ENCODE measurements at places on chromosomes 4 and X.

GRCh38 chrX:110042496-110042895, 39.6 kb downstream of the TMEM164 start:
- no peak for DNase-seq

- DNase-seq = no peak
These were observed 3.9 kb upstream of the TMPRSS11B start for GRCh38 chr4:68249434-68249833.

- DNase-seq = no peak
These were observed 315.4 kb upstream of the GRIA3 start for GRCh38 chrX:122868631-122869030.

DNA sequence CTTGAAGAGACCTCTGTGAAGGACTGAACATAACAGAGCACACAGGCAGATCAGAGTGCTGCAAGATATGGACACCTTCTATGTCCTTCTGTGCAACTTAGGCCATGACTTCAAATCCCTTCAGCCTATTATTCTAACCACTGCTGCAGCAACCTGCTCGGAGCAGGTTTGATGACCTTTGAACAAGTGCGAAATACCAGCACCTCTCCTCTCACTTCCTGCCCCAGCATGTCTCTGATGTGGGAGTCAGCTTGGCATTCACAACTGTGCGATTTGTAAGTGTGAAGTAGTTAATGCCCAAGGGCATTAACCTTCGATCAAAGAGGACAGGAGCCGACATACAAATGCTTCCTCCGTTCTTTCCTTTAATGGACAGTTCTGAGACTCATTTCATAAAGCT, 1.6 kb upstream of the EXOC1 start:
- DNase-seq = no peak

- no peak for DNase-seq
These were observed 9.6 kb downstream of the NBDY start for GRCh38 chrX:56738670-56739069.

DNA sequence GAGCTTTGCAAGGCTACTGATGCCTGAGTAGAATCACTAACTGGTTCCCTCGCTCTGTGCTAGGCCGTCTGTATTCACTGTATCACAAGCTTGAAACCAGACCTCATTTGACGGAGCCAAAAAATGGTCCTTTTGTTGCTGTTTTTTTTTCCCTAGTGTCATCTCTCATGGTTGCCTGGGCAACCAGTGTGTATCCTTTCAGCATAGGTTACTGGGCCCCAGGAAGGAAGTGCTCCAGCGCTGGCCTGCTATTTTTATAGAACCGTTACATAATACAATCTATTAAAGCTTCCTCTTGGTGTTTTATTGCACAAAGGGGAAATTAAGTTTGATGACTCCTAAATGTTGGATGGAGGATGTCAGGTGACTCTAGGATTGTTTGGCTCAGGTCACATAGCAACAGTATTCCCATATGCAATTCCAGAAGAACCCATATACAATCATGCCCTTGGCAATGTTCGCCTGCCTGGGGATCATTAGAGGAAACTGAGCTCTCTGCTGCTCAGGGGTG, 220.4 kb downstream of the SPRY1 start:
- DNase-seq = peak; percentile 58

- DNase-seq = no peak
These were observed 942.9 kb upstream of the PABPC4L start for GRCh38 chr4:135144498-135144897.

- no peak for DNase-seq
These were observed 249.2 kb upstream of the GPRIN3 start for GRCh38 chr4:89556601-89557305.

GRCh38 chrX:53313728-53314105, 32.3 kb upstream of the IQSEC2 start:
- no peak for DNase-seq

DNA sequence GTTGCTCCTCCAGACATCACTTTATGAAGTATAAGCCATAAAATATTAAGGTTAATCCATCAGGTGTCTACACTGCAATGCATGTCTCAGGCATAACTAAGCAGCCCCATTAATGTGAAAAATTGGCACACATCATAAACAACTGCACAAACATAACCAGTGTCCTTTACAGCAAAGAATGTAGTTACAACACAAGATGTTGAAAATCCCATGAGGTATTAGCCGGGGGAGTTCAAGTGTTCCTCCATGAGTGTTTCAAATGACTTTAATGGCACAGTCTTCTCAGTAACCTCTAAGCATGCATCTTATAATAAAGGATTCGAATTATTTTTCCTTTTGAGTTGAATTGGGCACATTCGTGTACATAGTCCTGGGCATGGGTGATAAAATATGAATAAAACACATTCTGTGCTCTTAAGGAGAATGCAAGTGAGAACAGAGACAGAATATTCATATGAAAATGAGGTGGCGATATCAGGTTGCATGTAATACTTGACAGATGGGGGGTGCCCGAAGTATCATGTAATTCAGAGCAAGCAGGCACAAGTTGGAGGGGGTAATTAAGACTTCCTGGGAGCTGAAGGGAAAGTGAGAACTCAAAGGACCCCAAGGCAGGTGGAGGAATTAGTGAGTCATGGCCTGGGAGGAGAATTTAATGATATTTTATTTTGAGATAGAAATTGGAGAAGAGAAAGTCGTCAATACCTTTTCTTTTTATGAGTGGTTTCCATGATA, 18.2 kb upstream of the VCX2 start:
- no peak for DNase-seq

- peak; percentile 53 for DNase-seq
These were observed 2.5 kb downstream of the SLC25A6 start for GRCh38 chrX:1389181-1389992.

DNA sequence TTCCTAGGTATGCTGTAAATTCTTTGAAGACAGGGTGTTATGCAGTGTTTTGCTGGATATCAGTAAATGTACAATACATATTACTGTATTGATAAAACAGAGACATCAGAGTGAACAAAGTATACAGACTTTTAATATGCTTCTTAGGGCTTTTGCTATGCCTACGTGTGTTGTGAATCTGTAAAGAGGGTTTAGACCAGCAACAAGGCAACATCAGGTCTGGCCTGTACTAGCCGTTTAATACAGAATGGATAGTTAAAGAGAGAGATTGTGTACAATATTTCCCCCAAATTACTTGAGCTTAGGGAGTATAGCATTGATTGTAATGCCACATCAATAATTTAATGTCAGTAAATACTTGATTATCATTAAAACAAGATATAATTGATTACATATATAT, 75.2 kb downstream of the PAQR3 start:
- no peak for DNase-seq

DNA sequence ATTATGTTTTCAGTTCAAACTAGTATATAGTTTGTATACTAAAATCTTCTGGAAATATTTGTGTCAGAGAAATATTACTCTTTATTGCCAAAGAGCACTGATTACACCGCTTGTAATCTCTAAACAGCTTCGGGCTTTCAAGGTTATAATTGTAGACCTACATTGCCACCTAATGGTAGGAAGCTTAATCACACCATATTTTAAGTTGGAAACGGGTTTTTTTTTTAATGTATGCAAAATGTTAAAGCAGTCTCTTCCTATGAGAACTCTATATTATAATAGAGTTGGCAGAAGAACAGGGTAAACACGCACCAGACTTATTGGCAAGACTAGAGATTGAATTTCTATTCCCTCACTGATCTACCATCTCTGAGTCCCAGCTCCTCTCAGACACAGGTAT, 19.5 kb upstream of the NFXL1 start:
- DNase-seq = no peak

DNA sequence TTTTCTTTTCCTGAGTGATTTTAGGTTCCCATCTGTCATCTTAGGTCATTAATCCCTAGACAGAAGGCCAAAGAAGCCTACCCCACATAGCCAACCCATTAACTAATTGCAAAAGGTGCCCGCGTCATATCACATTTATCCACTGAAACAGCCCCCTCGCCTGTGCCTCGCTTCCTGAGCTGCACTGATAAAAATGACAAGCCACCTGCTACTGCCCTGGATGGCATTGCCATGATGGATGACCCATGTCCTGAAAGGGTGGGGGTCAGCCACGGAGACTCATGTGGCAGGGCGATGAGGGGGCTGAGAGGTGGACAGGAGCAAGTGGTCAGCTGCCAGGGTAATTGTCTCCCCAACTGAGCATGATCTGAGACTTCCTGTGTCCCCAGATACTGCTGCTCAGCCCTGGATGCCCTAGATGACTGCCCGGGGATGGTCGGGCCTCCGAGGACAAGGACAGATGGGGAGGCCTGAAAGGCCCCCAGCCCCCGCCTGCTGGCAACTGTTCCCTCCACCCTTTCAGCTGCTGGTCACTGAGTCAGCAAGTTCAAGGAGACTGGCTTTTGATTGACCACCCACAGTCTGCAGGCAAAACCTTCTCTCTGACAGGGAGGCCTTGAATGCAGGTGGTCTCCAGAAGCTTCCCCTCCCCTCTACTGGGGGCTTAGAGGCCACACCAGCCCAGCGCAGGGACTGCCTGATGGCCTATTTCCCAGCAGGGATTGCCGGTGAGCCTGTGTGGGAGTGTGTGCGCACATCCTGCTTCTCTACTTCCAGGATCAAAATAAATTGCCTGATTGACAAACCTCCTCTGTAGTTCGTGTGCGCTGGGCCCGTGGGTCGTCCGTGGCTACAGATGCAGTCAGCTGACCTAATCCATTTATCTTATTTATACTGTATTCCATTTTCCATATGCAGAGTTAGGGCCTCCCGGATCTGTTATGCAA, 496.3 kb downstream of the BCOR start:
- no peak for DNase-seq

DNA sequence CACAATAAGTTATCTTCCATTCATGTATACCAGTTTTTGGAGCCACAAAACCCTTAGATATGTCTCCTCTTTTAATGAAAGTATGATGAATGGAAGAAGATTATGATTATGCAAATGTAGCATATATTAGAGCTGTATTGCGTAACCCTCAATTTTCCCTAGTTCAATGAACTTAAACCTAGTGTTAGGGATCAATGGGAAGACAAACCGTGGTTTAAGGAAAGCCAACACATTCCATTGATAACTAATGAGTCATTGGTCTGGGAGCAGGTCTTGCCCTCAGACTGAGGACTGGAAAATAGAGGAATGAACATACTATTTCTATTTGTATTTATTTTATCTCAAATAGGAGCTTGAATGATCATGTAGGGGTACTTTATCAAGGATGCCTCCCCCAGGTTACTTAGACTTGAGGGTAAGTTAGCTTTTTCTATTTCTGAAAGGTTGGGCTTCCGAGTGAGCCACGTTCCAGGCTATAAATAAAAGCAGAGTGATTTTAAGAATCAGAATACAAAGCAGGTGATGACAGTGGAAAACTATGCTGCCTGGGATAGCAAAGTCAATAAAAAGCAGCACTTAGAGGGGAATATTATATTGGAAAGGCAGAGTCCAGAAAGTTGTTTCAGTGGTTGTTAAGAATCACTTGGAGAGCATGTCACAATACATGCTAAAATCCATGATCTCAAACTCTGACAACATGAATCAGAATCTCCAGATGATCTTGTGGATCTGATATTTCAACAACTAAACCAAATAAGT, 356.0 kb downstream of the ADAM29 start:
- DNase-seq = no peak

DNA sequence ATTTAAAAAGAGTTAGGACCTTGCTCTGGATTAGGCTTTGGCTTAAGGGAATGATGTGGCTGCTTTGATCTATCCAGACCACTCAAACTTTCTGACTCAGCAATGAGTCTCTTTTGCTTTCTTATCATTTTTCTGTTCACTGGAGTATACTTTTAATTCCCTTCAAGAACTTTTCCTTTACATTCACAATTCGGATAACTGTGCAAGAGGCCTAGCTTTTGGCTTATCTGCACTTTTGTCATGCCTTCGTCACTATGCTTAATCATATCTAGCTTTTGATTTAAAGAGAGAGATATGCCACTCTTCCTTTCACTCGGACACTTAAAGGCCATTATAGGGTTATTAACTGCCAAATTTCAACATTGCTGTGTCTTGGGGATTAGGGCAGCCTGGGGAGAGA, 147.9 kb downstream of the DCHS2 start:
- no peak for DNase-seq

- no peak for DNase-seq
These were observed 93.4 kb upstream of the RXFP1 start for GRCh38 chr4:158428242-158428641.

DNA sequence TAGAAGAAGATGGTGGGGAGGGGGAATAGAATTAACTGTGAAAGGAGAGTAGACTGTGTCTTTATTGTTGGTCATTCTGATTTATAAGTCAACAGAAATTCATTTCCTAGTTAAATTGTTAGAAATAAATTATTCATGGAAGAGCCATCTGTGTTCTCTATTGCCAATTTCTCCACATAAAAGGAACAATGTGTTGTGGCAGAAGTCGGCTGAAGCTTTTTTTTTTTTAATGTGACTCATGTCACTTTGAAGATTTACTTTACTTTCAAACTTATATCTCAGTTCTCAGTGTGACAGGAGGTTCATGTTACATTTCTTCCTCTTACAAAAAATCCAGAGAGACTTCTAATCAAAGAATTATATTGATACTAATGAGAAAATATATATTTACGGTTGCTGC, 60.5 kb downstream of the CPE start:
- no peak for DNase-seq

DNA sequence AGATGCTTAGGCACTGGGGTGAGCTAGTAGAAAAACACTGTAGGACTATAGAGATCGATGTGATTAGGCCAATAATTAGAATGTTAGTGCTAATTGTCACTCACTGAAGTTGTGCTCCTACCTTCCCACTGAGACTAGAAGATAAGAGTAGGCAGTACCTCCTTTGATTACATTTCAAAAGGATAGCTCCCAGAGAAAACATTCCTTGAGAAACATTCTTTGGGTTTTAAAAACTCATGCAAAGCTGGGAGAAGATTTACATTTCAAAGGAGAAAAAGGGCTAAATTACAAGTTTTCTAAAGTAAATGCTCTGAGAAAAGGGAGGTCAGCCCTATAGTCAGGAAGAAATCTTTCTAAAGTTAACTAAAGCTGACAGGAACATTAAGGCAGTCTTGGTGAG, 860.3 kb upstream of the NDST4 start:
- DNase-seq = no peak

DNA sequence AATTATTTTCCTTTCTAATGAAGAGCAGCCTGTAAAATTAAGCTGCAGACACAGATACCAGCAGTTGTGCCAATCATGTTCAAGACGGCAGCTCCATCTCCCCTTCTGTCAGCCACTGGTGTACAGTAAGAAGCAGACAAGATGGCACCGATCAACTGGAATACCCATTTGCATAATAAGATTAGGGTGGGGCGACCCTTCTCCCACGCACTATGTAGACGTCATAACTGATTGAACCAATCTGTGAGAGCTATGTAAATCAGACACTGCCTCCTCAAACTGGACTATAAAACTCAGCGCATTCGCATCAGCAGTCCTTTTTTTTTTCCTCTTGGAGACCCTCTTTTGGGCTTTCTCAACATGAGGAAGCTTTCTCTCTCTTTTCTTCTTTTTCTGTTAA, 40.4 kb upstream of the INTS6L start:
- no peak for DNase-seq

DNA sequence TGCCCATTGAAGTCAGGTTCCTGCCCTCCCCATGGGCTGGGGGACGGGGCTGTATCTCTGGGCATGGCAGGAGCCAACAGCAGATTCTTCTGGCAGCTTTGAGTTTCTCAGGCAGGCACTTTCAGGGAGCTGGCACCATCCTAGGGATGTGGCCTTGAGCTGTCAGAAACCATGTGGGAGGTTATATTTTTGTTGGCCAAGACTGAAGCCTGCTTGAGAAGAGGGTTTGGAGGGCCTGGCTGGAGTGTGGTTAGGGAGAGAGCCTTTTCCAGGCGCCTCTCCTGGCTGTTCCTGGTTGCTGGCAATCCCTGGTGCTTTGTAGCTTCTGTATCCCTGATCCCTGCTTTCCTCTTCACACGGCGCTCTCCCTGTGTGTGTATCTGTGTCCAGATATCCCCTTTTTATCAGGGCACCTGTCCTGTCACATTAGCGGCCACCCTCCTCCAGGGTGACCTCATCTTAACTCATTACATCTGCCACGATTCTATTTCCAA, 30.6 kb upstream of the SORCS2 start:
- no peak for DNase-seq
